Activated T-helper 2 cell treated with anti-CD3 and anti-CD28 coated beads, Interferon-gamma antibody, Interleukin-2, Interleukin-4, amounts not matched to agents 10 μg/mL and 5 μg/mL and 100 μg/mL, durations not matched to agents 14 hours and 24 hours and 36 hours (primary cell): ENCODE measurements at places on chromosomes 7 and 10. TPM values are rescaled to one million over a fixed set of nuclear protein-coding genes. Genes with fewer than 3 reads are reported as not detected.

The PLXDC2 gene
- not detected in 2 replicates for total RNA-seq

The EBLN1 gene
- total RNA-seq = not detected in 2 replicates

The P4HA1 gene
- total RNA-seq = 71.9 and 72.8 TPM in 2 replicates

The BAIAP2L1 gene
- total RNA-seq = 1.9 TPM in 2 replicates

The CYP26A1 gene
- total RNA-seq = not detected in 2 replicates

The SUFU gene
- total RNA-seq = 11.1 and 12.4 TPM in 2 replicates

The TRDMT1 gene
- total RNA-seq = 3.2 and 4.2 TPM in 2 replicates

The PRKCQ gene
- total RNA-seq = 40.0 and 40.8 TPM in 2 replicates

- no peak for DNase-seq
Measured at GRCh38 chr7:18548534-18548933, 53.0 kb downstream of the HDAC9 start.

GRCh38 chr10:124621637-124622036, 122.5 kb downstream of the FAM53B start:
- DNase-seq = no peak

DNA sequence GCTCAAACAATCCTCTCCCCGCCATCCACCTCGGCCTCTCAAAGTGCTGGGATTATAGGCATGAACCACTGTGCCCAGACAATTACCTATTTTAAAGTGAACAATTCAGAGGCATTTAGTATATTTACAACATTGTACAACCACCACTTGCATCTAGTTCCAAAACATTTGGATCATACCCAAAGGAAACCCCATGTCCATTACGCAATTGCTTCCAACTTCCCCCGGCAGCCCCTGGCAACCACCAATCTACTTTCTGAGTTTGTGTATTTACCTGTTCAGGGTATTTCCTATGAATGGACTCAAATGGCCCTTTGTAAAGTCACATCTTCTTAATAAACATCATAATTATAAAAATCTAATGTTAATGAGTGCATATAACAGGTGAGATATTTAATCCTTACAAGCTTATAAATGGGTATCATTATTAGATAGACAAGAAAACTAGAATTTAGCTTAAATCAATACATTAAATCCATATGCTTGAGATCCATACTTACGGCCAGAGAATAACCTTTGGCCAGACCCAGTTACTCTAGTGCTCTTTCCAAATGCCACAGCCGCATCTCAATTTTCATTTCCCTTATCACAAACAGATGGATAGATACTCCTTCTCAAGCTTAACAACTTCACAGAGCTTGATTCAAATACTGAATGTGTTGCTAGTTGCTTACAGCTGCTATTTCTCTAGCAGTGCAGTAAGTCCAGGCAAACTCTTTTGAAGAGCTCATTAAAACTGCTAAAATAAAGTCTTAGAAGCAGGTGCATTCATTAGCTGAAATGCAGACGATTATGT, 133.4 kb upstream of the MKLN1 start:
- DNase-seq = no peak

DNA sequence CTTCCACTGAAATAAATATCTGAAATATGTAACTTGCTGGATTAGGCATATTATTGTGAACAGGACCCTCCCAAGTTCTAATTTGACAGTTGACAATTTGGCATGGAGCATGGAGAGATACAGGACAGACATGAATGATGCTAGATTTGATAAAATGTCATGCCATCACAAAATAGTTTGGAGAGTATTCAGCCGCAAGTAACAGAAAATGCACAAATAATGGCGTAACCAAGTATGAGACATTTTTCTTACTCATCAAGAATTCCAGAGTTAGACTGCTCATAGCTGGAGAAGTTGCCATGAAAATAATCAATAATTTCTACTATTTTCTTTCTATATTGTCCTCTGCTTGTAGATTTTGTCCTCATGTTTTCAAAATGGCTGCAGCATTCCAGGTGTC, 45.5 kb upstream of the GPAM start:
- no peak for DNase-seq

DNA sequence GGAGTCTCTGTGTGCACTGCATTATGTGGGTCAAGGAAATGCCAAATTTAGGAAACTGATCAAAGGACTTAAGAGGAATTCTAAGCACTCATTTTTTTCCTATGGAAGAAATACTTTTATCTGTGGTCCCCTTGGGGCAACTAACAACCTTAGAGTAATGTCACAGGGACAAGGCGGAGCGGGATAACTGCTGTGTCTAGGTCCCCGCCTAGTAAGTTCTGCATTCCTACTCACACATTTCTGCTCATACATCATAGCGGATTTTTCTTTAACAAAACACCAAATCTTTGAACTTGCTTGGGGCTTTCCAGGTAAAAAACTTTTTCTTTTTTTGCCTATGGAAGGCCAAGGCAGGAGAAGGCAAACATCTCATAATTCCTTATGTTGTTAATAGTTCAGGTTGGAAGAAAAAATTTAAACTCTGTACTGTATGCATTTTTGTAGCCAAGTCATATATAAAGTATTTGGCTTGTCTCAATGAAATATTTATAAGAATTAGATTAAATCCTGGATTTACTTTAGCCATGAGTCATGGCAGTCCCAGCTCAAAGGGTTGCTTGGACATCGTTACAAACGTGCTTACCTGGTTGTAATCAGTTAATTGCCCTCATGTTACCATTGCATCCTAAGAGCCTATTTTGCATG, 285.0 kb downstream of the PHTF2 start:
- no peak for DNase-seq

GRCh38 chr10:44979281-44980191, 927 bp upstream of the DEPP1 start:
- no peak for DNase-seq

DNA sequence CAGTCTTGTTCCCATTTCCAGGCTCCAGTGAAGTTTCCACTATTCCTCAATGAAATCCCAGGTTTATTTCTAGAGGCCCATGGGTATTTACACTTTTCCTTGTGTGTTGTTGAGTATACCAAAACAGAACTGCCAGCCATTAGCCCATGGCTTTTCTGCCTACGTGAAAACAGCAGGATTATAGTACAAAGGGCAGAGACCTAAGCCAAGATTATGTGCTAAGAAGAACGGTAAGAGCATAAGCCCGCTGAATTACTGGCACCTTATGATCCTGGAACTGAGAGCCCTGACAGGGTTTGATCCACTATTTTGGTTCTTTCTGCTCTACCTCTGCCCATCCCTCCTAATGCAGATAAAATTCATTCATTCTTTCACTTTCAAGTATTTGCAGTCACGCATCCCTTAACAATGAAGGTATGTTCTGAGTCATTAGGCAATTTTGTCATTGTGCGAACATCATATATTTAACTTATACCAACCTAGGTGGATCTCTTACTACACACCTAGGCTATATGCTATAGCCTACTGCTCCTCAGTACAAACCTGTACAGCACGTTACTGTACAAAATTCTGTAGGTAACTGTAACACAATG, 16.0 kb downstream of the SEMA3C start:
- no peak for DNase-seq

DNA sequence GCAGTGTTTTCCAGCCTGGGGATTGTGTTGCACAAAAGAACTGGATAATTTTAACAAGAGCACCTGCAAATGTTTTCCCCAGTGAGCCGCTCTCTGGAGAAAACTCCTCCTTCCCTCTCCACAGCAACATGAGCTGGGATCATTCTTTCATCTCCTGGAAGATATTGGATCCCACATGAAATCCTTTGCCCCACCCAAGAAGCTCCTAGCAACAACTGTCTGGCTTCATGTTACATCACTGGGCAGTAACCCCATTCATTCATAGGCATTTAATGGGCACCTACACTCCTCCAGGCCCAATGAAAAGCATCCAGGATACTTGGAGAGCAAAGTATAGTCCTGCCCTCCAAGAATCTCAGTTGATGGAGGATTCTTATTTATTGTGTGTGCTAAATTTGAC, 27.2 kb downstream of the LSM5 start:
- no peak for DNase-seq

DNA sequence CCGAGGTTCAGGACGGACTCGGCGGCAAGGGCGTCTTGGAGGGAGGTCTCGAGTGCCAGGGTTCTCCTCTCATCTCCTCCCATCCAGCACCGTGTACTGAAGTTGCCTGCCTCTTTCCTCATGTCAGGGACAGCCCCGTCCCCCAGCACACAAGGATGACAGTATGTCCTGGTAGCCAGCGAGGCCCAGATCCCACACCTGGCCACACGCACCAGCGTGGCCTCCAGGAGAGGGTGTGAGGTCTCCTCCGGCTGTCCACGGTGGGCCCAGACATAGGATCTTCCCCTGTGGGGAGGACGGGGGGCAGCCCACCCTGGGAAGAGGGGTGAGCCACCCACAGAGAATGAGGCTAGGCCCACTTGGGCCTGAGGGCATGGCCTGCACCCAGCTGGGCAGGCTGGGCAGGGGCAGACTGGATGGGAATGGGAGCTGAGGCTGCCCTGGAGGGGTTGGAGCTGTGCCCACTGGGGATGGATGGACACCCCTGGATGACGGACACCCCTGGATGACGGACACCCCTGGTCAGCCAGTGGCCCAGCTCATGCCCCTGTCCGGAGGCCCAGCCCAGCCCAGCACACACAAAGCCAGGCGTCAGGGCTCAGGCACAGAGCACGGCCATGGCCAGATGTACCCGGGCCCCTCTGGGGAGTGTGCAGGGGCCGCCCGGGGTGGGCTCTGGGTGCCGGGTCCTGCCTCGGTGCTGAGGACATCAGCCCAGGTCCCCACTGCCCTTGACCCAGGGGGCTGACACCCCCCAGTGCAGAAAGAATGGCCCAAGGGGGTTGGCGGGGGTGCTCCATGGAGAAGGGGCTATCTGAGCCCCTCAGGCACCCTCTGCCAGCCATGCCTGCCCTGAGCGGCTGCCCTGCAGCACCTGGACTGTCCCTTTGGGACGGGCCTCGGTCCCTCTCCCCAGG, 30.9 kb upstream of the CFAP46 start:
- DNase-seq = no peak

DNA sequence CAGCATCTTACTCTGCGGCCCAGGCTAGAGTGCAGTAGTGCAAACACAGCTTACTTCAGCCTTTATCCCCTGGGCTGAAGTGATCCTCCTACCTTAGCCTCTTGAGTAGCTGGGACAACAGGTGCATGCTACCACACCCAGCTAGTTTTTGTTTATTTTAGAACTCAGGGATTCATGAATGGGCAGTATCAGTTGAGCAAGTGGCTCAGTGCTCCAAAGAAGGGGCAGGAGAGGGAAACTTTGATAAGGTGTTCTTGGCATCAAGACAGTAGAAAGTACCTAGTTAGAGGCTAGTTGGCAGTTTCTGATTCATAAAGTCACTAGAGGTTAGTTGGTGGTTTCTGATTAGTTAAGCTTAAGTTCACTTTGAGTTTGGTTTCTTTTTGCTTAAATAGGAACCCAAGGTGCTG, 18.4 kb downstream of the TRIM24 start:
- no peak for DNase-seq

DNA sequence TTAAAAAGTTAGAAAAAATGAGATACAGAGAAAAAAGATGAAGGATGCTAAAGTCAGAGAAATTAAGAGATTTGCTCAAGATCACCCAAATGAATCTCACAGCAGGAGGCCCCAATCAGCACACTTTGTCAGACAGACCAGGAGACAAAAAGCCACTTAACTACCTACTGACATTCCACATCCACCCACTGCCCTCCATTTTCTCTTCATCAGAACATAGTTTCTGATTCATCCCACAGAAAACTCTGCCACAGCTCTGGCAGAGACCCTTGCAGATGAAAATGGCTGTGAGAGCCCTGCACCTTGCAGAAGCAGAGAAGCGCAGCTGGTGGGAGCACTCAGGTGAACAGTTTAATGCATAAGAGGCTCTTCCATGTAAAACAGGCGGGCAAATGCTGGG, 26.6 kb downstream of the DGKI start:
- DNase-seq = no peak
